Heart left ventricle (tissue), 16 donors: ENCODE measurements at places on chromosomes 7 and 10. TPM values are rescaled to one million over a fixed set of nuclear protein-coding genes. Genes with fewer than 3 reads are reported as not detected.

GRCh38 chr7:103793614-103794013 is 195.8 kb downstream of the RELN start:
- no peak for DNase-seq

Gene GLUD1
- 99.2 TPM for total RNA-seq

- no peak for DNase-seq
Measured at GRCh38 chr10:5679606-5680005, 5.0 kb upstream of the TASOR2 start.

DNA sequence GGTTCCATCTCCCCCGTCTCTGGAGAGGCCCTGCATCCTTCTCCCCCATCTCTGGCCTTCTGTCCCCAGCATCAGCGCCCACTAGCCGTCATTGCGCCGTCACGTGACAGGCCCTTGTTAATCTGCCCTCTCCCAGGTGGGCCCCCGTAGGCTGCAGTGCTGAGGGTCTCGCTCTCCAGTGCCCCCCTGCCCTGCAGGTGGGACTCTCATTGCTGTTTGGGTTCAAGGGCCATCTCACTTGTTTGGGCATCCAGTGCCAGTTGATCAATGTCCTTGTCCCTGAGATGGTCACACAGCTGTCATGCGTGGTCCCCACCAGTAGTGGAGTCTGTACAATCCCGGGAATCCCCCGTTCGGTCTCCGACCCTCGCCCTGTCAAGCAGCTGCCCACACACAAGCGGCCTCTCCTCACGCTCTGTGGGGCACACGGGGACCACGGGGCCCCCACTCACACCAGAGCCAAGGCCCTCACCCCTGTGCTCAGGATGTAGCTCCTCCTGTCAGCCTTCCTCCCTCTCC is 114.0 kb downstream of the INPP5A start:
- no peak for DNase-seq

GRCh38 chr10:87547734-87548311 is 43.1 kb downstream of the MINPP1 start:
- no peak for DNase-seq

- DNase-seq, result no peak
Measured at GRCh38 chr10:85513436-85513835, 853.2 kb downstream of the GRID1 start.

- DNase-seq, result no peak
Measured at GRCh38 chr7:117565226-117565625, 85.4 kb downstream of the CFTR start.

DNA sequence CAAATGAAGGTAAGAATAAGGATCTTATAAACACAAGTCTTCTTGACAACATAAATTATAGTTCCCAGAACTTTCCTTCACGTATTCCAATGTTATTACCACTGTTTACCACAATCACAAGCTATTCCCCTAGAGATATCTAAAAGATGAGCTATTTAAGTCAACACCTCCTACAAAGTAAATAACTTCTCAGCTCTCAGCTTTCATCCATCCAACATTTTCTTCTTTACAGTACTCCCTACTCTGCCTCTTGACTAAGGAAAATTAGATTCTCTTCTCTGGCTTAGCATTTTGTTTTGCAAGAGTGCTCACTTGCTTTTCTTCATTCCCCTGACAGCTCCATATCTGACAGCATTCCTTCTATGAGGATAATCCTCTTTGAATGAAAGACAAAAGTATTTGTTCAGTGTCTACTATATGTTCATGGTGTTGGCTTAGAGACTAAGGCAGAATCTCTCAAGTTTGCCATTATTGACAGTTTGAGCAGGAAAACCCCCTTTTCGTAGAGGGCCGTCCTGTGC is 93.0 kb upstream of the IL6 start:
- DNase-seq, result no peak

GRCh38 chr10:59287587-59288255 is 74.6 kb downstream of the FAM13C start:
- DNase-seq, result no peak

- peak; percentile 25 for DNase-seq
Measured at GRCh38 chr10:46299536-46300369, 13.0 kb downstream of the ANTXRL start.

- DNase-seq, result no peak
Measured at GRCh38 chr10:34372509-34372908, 442.6 kb downstream of the PARD3 start.

GRCh38 chr7:17434841-17435692 is 136.6 kb downstream of the AHR start:
- DNase-seq, result no peak

DNA sequence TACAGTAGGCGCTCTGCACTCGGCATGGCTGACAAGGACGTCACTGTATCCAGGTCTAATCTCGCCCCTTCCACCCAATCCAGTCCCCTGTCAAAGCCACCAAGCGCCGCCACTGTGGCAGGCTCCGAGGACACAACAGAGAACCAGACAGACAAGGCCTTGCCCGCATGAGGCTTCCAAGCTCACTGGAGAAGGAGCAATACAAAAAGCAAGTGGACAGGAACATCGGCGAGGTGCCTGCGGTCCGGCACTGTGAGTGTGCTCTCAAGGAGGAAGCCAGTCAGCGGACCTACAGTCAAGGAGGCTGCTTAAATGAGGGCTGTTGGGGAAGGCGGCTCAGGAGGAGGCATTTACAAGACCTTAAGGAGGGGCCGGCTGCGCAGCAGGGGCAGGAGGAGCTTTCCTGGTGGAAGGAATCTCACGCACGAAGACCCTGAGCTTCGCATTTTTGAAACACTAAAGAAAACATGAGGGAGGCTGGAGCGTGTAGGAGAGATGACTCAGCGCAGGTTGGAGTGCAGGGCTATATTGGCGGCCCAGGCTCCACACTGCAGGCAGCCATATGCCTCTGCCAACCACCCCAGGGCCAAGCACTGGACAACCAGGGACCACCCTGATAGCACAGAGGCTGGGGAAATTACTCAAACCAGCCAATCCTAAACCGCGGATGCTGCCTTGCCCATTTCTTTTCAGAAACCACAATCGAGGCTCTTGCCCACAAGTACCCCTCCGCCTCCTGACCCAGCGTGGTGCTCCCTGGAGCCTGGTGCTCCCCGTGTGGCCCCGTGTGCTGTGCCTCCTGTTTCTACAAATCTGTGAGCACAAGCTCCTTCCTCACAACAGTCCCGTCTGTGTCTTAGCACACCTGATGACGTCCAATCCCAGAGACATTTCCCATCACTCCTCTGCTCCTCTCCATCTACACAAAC is 28.9 kb downstream of the GNA12 start:
- DNase-seq, result no peak

DNA sequence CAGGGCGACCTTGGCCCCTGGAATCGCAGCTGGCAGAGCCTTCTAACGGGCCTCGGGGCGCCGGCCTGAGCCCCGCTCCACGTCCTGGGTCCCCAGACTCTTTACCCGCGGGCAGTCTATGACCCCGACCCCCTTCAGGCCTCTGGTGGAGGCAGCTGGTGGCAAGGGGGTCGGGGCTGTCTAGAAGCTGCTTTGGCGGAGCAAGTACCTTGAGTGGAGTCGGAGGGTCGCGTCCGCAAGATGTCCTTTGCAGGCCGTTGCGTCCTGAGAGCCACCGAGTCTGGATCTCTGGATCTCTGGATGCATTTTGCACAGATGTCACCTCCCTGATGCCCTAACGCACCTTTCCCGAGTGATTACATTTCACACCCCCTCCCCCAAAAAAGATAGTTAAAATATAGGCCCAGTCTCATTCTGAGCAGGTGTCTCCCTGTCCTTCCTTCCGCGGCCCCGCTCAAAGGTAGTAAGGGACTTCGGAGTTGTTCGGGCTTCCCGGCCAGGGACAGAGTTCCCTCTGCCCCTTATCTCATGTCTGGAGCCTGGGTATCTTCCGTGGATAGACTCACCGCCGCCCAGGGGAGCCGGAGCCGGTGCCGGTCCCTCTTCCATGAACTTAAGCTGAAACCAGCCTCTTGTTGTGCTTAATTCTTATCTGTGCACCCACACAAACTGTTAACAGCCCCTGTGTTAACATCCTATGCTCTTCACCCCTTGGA is 457 bp downstream of the ACADSB start:
- DNase-seq, result no peak

DNA sequence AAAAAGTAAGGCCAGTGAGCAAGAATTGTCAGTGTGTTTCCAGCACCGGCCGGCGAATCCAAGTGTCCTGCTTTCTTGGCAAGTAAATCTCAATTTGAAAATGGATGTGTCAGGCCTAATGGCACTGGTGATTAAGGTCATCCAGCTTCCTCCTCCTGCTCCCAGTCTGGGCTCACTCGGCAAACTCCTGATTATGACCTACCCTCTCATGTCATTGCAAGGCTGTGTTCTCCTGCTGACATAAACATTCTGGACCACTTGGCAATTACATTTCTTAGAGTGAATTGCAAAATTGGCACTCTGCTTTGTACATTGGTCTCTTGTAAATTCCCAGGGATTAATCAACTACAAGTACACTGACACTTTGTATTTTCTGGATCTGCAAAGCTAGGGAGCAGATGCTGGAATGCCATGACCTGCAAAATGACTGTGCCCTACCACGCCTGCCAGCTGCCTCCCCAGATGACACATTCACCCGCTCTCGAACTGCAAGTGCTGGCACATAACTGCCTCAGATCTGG is 473.8 kb downstream of the KIF20B start:
- peak; percentile 28 for DNase-seq

Gene CLEC2L
- total RNA-seq, result not detected

GRCh38 chr7:44824894-44825526 is 22.9 kb downstream of the H2AZ2 start:
- DNase-seq, result no peak

- DNase-seq, result no peak
Measured at GRCh38 chr7:78845155-78845554, 608.3 kb downstream of the MAGI2 start.

DNA sequence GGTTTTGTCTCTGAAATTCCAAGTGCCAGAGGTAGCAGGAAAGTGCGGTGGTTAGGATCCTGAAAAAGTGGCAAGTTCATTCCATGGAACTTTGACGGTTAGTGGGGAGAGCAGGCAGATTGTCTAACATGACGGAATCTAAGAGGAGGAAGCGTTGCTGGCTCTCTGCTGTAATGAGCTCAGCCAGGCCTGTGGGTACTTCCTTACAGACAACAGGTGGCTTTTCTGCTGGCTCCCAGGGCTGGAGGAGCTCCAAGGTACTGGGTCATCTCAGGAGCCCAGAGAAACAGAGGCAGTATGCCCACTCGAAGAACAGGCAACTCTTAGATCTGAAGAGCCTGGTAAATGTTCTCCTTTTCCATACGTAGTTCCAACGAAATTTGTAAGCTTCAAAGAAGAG is 3.1 kb upstream of the AIFM2 start:
- DNase-seq, result no peak

GRCh38 chr7:40165216-40165615 is 30.4 kb downstream of the SUGCT start:
- no peak for DNase-seq

GRCh38 chr7:86958380-86958779 is 101.1 kb downstream of the ELAPOR2 start:
- no peak for DNase-seq

Gene SPDYE2
- not detected for total RNA-seq

GRCh38 chr7:20240080-20240926 is 23.1 kb upstream of the MACC1 start:
- DNase-seq, result no peak
